ENCODE measurements at places on chromosomes 1 and 21. TPM values are rescaled to one million over a fixed set of nuclear protein-coding genes. Genes with fewer than 3 reads are reported as not detected.

- no peak for DNase-seq
- H3K27ac ChIP-seq = no peak overlapping the region
- H3K4me1 ChIP-seq = no peaks in the 10 kb centered on the region
- no peak overlapping the region for H3K4me3 ChIP-seq
- H3K27me3 ChIP-seq = peaks cover 6% of the 10 kb centered on the region
These were observed 32.9 kb upstream of the RASAL2 start for GRCh38 chr1:178060789-178061556.

- H3K4me3 ChIP-seq = peak overlapping the region; percentile 72
- H3K27ac ChIP-seq = peak overlapping the region; percentile 15
- no peaks in the 10 kb centered on the region for H3K27me3 ChIP-seq
- peaks cover 5% of the 10 kb centered on the region for H3K36me3 ChIP-seq
These were observed 153.5 kb downstream of the TGFBR3 start for GRCh38 chr1:91732291-91733107.

- H3K27ac ChIP-seq = no peak overlapping the region
- H3K4me3 ChIP-seq = peak overlapping the region; percentile 93
- peaks cover 44% of the 10 kb centered on the region for H3K4me1 ChIP-seq
These were observed 642 bp upstream of the CREG1 start for GRCh38 chr1:167554028-167554779.

DNA sequence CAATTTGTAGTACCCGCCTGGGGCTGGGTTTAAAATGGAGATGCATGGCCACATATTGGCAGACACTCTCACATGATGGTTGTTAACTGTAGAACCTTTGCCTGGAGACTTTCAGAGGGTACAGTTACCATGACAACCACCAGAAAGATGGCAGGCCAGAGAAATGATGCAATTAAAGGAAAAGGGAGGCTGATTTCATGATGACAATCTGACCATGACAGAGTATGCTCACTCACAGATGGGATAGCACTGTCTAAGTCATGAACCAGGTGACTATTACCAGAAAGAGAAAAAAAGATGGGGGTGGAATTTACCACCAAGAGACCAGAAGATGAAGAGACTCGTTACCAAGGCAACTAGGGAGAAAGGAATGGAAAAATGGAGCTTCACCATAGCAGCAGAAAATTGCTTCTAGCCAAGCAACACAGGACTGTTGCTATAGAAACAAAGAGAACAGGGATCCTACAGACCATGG lies 3.5 kb upstream of the TRIT1 start:
- peaks cover 7% of the 10 kb centered on the region for H3K27me3 ChIP-seq
- H3K4me1 ChIP-seq = peaks cover 11% of the 10 kb centered on the region
- DNase-seq = peak; percentile 31
- no peak overlapping the region for H3K4me3 ChIP-seq

DNA sequence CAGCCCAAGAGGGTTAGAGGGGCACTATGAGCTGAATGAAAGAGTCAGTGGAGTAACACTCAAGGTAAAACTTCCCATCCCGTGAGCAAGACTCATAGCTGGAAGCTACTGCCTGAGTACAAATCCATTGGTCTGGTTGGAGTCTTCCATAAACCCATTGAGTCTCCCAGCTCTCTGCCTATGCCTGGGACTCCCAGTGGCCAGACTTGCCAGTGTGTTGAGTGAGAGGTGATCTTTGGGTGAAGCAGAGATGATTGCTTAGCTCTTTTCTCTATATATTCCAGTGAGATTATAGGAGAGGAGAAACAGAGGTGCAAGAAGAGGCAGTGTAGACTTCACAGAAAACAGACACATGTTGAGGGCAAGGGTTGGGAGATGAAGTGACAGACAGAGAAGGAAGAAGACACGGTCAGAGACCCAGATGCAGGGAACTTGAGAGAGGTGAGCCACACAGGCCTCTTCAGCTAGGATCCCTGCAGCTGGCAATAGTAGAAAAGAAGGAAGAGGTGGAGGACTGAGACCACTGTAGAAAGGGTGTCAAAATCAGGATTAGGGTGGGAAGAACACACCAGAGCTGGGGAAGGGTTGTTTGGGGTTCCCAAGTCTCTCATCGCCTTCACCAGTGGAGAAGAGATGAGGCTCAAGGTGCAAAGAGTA lies 3.7 kb downstream of the FOXD2 start:
- no peak for DNase-seq
- no peak overlapping the region for H3K4me3 ChIP-seq
- no peaks in the 10 kb centered on the region for H3K27me3 ChIP-seq
- peaks cover 27% of the 10 kb centered on the region for H3K4me1 ChIP-seq
- H3K36me3 ChIP-seq = peaks cover 4% of the 10 kb centered on the region

Gene F3
- 0.65 TPM for total RNA-seq

GRCh38 chr1:3814771-3815561 lies 18.7 kb upstream of the LRRC47 start:
- H3K27me3 ChIP-seq = no peaks in the 10 kb centered on the region
- H3K27ac ChIP-seq = no peak overlapping the region
- no peaks in the 10 kb centered on the region for H3K36me3 ChIP-seq
- H3K4me1 ChIP-seq = no peaks in the 10 kb centered on the region
- H3K4me3 ChIP-seq = no peak overlapping the region

DNA sequence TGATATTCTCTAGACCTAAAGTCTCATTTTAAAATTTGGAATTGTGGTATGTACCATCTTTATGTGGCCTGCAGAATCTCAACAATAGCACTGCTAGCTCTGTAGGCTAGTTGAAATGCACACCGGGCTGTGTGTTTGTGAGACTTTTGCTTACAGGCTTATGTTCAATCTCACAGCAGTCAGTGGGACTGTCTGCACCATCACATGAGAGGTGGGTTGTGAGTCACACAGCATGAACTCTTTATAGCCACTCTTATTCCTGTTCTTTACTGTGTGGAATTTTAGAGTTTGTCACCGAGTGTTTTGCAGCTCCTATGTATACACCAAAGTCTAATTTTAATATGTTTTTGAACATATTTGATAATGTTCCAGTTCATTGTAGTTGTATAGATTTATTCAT lies 74.6 kb downstream of the RASAL2 start:
- no peaks in the 10 kb centered on the region for H3K36me3 ChIP-seq
- no peaks in the 10 kb centered on the region for H3K27me3 ChIP-seq
- no peaks in the 10 kb centered on the region for H3K4me1 ChIP-seq
- no peak overlapping the region for H3K4me3 ChIP-seq

Gene SZT2
- total RNA-seq = 51.6 TPM

GRCh38 chr1:63918418-63918945 lies 144.7 kb downstream of the ROR1 start:
- no peak for DNase-seq
- no peaks in the 10 kb centered on the region for H3K4me1 ChIP-seq
- H3K27ac ChIP-seq = no peak overlapping the region

Gene LAD1
- total RNA-seq = not detected

Gene SDCCAG8
- total RNA-seq = 31.3 TPM

DNA sequence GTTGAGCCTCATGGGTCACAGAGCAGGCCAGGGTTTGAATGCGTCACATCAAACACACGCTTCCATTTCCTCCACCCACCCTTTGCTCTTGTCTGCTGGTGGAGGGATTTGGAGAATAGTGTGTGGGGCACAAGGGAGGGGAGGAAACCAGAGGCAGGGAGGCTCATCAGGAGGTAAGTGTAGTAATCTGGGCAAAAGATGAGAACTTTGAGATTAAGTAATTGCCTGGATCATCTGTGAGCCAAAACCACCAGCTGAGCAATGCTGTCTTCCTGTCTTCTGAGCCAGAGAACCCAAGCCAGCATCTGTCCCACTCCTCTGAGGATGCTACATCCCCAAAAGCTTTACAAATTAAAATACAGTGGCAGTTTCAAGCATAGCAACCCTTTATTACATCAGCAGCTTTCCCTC lies 45.2 kb downstream of the C8B start:
- no peak overlapping the region for H3K4me3 ChIP-seq
- peaks cover 6% of the 10 kb centered on the region for H3K27me3 ChIP-seq
- no peaks in the 10 kb centered on the region for H3K36me3 ChIP-seq
- no peaks in the 10 kb centered on the region for H3K4me1 ChIP-seq

Gene UTS2
- not detected for total RNA-seq

Gene PWP2
- 23.2 TPM for total RNA-seq

GRCh38 chr21:32824950-32825349 lies 53.4 kb upstream of the PAXBP1 start:
- peaks cover 9% of the 10 kb centered on the region for H3K27me3 ChIP-seq
- no peak overlapping the region for H3K4me3 ChIP-seq
- H3K36me3 ChIP-seq = no peaks in the 10 kb centered on the region
- no peak overlapping the region for H3K27ac ChIP-seq
- H3K4me1 ChIP-seq = no peaks in the 10 kb centered on the region

- no peaks in the 10 kb centered on the region for H3K4me1 ChIP-seq
- H3K36me3 ChIP-seq = no peaks in the 10 kb centered on the region
- H3K4me3 ChIP-seq = no peak overlapping the region
- H3K27ac ChIP-seq = no peak overlapping the region
- DNase-seq = no peak
These were observed 15.3 kb upstream of the ZSWIM5 start for GRCh38 chr1:45221716-45222115.

GRCh38 chr1:178973652-178974101 lies 52.0 kb upstream of the FAM20B start:
- no peak overlapping the region for H3K27ac ChIP-seq
- no peaks in the 10 kb centered on the region for H3K27me3 ChIP-seq
- H3K4me3 ChIP-seq = no peak overlapping the region
- DNase-seq = no peak

DNA sequence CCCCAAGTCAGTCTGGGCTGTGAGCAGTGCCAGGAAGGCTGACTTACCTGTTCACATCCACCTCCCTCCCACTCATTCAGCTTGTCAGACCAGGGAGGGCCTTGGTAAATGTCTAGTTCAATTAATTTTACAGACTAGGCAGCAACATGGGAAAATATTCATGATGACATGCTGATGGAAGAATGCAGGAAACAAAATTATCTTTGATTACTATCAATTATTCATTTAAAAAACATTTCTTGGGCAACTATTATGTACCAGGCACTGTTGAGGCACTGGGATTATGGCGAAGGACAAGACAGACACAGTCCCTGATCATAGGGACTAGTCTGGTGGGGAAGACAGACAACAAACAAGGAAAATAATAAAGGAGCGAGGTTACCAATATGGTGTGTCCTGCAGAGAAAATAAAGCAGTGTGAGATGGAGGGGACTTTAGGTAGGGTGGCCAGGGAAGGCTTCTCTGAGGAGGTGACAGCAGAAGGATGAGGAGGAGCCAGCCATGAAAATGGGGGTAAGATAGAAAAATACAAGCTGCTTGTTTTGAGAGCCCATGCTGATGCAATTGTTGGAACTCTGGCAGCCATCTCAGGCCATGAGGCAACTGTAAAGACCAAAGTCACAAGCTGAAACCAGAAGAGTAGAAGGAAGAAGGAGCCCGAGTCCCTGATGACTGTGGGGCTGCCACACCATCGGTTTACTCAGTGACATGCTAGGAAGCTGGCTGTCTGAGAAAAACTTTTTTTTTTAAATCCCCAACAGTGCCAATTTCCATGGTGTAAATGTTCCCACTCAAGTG lies 14.0 kb downstream of the TRIM62 start:
- H3K27ac ChIP-seq = peak overlapping the region; percentile 26
- H3K27me3 ChIP-seq = no peaks in the 10 kb centered on the region
- no peak for DNase-seq

DNA sequence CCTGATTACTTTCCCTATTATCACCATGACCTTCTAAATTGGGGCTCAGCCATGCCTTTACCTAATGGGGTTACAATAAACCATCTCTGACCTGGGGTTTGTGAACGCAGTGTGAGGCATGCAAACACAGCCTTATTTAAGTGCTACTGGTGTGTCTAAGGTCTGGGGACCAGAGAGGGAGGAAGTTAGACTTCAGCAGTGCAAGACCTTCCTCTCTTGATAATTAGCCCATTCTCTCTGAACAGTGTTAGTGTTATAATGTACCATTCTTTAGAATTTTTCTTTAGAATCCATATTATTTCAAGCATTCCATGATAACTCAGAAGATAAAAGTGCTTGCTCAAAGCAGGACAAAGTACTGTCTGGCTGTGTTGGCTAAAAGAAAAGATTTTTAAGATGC lies 10.5 kb upstream of the LRRC8D start:
- H3K27ac ChIP-seq = no peak overlapping the region
- peaks cover 19% of the 10 kb centered on the region for H3K27me3 ChIP-seq
- H3K36me3 ChIP-seq = no peaks in the 10 kb centered on the region
- no peak for DNase-seq

- DNase-seq = peak; percentile 60
- H3K36me3 ChIP-seq = no peaks in the 10 kb centered on the region
- peak overlapping the region; percentile 13 for H3K4me3 ChIP-seq
These were observed 86.1 kb downstream of the FASLG start for GRCh38 chr1:172745014-172745413.

GRCh38 chr21:32298148-32298559 lies 501 bp upstream of the MRAP start:
- H3K4me1 ChIP-seq = no peaks in the 10 kb centered on the region
- H3K27ac ChIP-seq = no peak overlapping the region
- H3K4me3 ChIP-seq = no peak overlapping the region
- no peaks in the 10 kb centered on the region for H3K36me3 ChIP-seq

GRCh38 chr1:6494627-6495026 lies 3.2 kb upstream of the PLEKHG5 start:
- H3K4me1 ChIP-seq = peaks cover 15% of the 10 kb centered on the region
- H3K4me3 ChIP-seq = no peak overlapping the region
- no peak overlapping the region for H3K27ac ChIP-seq
- DNase-seq = no peak
- H3K27me3 ChIP-seq = no peaks in the 10 kb centered on the region
- no peaks in the 10 kb centered on the region for H3K36me3 ChIP-seq

DNA sequence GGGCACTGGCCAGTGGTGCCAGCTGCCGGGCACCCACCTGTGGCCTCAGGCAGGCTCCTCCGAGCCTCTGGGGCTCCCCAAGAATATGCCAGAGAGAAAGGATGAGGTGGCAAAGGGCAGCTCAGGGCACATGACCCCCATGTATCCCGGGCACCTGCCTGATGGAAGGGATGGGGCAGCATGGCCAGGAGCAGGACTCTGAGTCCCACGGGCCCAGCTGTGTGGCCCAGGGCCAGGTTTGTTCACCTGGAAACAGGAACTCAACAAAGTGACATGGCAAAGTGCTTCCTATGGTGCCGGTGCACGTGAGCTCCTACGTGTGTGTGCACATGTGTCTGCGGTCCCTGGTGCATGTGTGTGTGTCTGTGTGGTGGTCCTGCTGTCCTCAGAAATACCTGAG lies 9.5 kb upstream of the GPR153 start:
- H3K27me3 ChIP-seq = no peaks in the 10 kb centered on the region
- no peaks in the 10 kb centered on the region for H3K4me1 ChIP-seq
- DNase-seq = no peak
- H3K36me3 ChIP-seq = no peaks in the 10 kb centered on the region

DNA sequence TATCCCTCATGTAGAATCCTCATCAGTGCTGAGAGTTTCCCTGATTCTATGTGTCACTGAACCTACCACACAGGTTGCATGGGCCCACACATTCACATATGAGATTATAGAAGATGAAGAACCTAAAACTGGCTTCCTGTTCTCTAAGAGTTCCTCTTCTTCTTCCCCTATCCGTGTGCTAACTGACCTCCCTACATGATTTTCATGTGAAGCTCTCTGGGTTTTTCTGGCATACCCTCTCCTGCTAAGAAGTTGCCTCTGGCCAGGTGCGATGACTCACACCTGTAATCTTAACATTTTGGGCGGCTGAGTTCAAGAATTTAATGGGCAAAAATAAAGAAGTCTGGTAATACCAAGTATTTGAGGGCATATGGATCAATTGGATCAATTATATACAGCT lies 5.5 kb upstream of the CD244 start:
- no peak overlapping the region for H3K4me3 ChIP-seq
- H3K4me1 ChIP-seq = peaks cover 20% of the 10 kb centered on the region
- DNase-seq = no peak
- H3K27ac ChIP-seq = no peak overlapping the region
- H3K27me3 ChIP-seq = peaks cover 6% of the 10 kb centered on the region
- H3K36me3 ChIP-seq = no peaks in the 10 kb centered on the region

Gene LRRC8D
- total RNA-seq = 44.8 TPM

GRCh38 chr1:95386915-95387314 lies 152.9 kb downstream of the RWDD3 start:
- no peak for DNase-seq
- H3K27ac ChIP-seq = no peak overlapping the region
- no peaks in the 10 kb centered on the region for H3K27me3 ChIP-seq
- H3K36me3 ChIP-seq = no peaks in the 10 kb centered on the region
- H3K4me3 ChIP-seq = no peak overlapping the region

All from activated T-cell treated with anti-CD3 and anti-CD28 coated beads, Interleukin-2, amount 50 U/mL, for 72 hours (primary cell).